Uterine smooth muscle cell (primary cell): ENCODE measurements at places on chromosomes 11 and 22. TPM values are rescaled to one million over a fixed set of nuclear protein-coding genes. Genes with fewer than 3 reads are reported as not detected.

NXPE1 gene
- not detected in 2 replicates for total RNA-seq

ANKRD42 gene
- 7.6 and 11.6 TPM in 2 replicates for total RNA-seq

OR8D4 gene
- not detected in 2 replicates for total RNA-seq

MMP7 gene
- total RNA-seq = not detected in 2 replicates

APOA5 gene
- total RNA-seq = not detected in 2 replicates

HORMAD2 gene
- total RNA-seq = not detected in 2 replicates

GRIA4 gene
- 0.12 TPM in 1 of 2 replicates, not detected in the other for total RNA-seq
